Left hindlimb (tissue), 1 donor: ENCODE measurements at places on chromosomes 7 and 10.

DNA sequence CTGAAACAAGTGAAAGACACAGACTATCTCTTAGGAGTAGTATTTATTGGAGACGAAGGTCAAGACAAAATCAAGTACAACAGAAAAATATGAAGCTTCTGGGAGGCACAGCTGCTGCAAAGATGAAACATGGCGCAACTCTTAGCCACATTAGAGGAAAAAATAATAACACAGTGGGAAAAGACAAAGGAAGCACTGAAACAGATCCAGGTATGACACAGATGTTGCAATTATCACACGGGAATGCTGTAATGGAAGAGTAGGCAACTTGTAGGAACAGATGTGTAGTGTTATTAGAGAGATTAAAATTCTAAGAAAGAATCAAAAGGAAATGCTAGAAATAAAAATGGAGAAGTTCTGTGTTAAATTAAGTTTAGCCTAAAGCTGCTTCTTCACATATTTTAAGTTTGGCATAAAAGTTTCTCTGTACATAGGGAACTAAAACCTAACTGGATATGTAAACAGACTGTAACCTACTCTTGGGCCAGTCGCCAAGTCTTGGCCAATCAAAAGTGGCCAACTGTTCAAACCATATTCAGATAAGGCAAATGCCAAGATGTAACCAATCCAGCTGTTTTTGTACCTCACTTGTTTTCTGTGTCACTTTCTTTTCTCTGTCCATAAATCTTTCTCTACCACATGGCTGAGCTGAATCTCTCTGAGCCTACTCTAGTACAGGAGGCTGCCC is 1132.0 kb upstream of the LRRTM3 start:
- DNase-seq = no peak

DNA sequence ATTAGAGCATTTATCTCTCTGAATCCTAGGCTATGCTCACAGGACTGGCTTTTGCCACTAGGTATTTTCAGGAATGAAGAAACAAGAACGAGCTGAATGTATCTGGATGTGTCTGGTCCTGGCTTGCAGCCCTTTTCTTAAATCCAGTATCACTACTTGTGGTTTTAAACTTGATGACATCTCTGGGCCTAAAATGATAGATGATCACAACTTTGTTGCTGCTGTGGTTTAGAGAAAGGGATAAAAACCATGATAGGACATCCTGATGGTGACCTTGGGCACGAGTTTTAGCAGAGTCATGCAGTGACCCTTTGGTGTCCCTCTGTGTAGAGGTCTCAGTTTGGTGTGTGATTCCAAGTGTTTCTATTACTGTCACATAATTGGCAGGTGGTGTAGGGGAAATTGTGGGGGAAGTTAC is 31.7 kb upstream of the SEMA3C start:
- no peak for DNase-seq

DNA sequence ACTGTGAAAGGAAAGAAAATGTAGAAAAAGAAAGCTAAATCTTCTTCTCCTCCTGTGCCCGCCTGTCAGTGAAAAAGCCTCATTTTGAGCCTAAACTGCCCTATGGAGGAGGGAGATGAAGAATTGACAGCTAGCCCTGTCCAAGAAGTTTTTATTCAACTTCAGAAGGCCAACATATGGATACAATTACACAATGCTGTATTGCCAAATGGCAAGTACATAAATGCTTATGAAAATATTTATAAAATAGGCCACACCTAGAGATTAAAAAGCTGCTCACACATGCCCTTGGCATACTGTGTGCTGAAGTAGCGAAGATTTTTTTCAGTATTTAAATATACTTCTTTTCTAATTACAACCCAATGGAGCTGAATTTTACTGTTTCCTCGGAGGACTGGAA is 65.1 kb upstream of the NEBL start:
- no peak for DNase-seq

GRCh38 chr7:157433628-157434027 is 96.8 kb downstream of the DNAJB6 start:
- no peak for DNase-seq

DNA sequence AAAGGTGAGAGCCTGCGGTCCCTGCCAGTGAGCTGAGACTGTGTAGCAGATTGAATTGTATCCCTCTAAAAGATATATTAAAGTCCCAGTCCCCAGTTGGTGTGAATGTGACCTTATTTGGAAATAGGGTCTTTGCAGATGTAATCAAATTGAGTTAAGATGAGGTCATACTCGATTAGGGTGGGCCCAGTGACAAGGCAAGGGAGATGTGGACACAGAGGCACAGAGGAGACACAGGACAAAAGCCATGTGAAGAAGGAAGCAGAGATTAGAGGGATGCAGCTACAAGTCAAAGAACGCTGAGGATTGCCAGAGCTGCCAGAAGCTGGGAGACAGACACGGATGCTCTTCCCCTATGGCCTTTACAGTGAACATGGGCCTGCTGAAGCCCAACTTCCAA is 104.3 kb downstream of the CLEC2L start:
- DNase-seq = no peak

GRCh38 chr7:28815928-28816373 is 142.2 kb downstream of the TRIL start:
- no peak for DNase-seq
